SK-N-DZ (cell line): ENCODE measurements at places on chromosomes 2 and 18.

DNA sequence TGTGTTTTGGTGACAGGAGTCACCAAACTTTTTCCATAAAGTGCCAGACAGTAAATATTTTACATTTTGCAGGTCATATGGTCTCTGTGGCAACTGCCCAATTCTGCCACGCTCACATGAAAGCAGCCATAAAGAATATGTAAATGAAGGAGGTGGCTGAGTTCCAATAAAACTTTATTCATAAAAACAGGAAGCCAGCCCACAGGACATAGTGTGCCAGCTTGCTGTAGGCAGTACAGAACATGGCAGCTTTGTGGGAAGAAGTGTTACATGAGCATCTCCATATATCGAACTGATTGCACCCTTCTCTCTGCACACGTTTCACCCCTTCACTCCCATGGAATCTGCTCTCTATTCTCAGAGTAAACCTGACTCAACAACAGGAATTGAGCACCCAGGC is 10.2 kb downstream of the ASB18 start:
- DNase-seq = no peak

DNA sequence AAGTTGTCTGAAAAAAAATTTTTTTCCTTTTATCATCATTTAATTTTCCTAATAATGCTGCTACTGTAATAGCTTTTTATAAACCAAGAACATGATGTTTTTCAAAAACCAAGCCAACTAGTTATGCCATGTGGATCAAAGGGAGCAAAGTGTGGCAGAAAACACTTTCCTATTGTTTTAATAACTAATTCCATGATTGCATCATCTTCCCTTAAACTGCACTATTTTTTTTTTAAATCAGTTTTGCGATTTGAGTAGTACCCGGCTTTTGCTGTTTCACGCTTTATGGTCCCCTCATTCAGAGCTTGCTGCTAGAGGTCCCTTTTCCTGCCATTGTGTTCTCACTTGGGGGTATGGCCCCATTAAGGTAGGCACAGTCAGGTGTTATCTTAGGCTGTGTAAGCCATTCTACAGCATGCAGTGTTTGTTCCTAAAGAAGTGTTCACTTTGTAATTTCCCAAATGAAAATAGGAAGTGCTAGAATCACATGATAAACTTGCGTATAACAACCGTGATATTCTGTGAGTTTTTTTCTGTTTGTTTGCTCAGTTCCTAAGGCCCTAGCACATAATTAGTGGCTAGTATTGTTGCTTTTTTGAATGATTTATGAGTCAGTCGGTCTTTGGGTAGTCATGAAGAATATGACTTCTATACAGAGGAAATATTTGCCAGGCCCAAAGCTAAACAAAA is 225.8 kb downstream of the PTGR3 start:
- no peak for DNase-seq

GRCh38 chr2:133957724-133958480 is 296.0 kb upstream of the MGAT5 start:
- no peak for DNase-seq

- no peak for DNase-seq
Observed at GRCh38 chr18:10430677-10431076, 23.8 kb upstream of the APCDD1 start.

- no peak for DNase-seq
Observed at GRCh38 chr2:28117104-28117596, 226.6 kb downstream of the BABAM2 start.

DNA sequence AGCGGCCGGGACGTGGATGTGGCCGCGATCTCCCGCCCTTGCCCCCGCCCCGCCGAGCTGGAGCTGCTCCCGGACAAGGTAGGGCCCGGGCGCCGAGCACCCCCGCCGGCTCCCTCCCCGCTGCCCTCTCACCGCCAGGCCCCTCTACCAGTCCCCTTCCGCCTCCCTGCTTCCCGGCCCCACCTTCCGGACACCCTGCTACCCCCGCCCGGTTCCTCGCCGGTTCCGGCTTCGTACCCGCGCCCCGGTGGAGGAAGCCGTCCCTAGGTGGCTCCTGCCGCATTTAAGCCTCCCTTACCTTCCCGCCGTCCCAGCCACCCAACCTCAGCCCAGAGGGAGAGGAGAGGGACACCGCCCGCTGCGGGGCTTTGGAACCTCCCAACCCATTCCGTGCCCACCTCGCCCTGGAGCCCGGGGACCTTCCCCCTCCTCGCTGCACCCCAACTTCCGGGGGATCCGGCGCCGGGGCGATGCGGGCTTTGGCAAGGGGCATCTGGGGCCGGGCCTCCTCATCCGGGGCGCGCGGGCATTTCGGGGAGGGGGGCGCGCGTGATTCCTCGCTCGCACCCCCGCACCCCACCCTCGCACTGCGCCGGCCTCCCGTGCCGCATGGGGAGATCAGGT is 475 bp downstream of the B3GNT2 start:
- peak; percentile 36 for DNase-seq

DNA sequence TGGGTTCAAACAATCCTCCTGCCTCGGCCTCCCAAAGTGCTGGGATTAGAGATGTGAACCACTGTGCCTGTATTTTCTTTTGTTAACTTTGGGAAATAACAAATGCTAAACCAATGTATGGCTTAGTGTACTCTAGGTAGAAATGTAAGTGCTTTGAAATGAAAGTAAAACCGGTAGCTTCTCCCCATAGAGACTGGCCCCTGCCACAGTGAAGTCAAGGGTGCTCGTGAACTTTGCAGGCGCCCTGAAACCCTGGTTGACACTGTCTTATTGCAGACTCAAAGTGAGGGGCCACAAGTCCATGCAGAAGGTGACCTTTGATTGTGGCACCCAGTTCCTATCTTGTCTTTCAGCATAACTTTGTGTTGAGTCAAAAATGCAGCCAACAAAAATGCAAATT is 24.2 kb upstream of the MTCL1 start:
- DNase-seq = no peak

DNA sequence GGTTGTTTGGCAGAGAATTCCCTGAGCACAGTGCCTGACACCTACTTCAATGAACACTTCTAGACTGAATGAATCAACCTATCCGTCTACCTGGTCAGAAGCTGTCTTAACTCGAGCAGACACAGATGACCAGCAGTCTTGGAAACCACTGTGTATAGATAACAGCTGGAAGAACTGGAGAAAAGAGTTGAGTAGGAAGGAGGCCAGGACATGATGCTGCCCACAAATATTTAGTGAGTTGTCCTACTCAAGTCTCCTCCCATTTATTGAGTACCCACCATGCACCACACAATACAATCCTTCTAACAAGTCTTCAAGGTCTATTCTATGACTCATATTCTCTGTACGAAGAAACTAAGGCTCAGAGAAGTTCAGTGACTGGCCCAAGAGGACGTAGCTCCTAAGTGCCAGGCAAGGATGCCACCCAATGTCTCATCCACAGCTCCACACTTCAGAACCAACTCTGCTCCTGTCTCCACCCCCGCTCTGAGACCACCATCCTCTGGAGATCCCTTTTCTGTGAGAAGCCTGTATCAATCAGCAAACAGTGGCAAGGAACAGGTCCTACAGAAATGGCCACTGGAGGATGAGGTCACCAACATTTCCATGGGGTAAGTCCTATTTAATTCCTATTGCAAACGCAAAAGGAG is 62.2 kb downstream of the GALNT14 start:
- DNase-seq = no peak
